Lung microvascular endothelial cell (primary cell): ENCODE measurements at places on chromosomes 6 and 20. TPM values are rescaled to one million over a fixed set of nuclear protein-coding genes. Genes with fewer than 3 reads are reported as not detected.

Gene CCN5
- total RNA-seq: not detected in 2 replicates

Gene VSX1
- not detected in 2 replicates for total RNA-seq

Gene SSTR4
- total RNA-seq: not detected in 2 replicates

Gene MCHR2
- not detected in 2 replicates for total RNA-seq

Gene FNDC11
- 0.87 and 2.6 TPM in 2 replicates for total RNA-seq

Gene BPIFA1
- not detected in 2 replicates for total RNA-seq

Gene GPLD1
- total RNA-seq: under 0.01 and 0.20 TPM in 2 replicates

Gene MYH7B
- under 0.01 TPM in 2 replicates for total RNA-seq

Gene ZNF391
- total RNA-seq: 0.20 and 0.22 TPM in 2 replicates

Gene PLCB1
- 11.8 and 12.3 TPM in 2 replicates for total RNA-seq

Gene FAM184A
- under 0.01 and 0.40 TPM in 2 replicates for total RNA-seq

Gene NRSN2
- 9.7 and 9.8 TPM in 2 replicates for total RNA-seq

Gene SNAI1
- total RNA-seq: 1.1 and 1.8 TPM in 2 replicates

Gene ARMH2
- total RNA-seq: not detected in 2 replicates

Gene TRMT11
- 7.6 and 8.9 TPM in 2 replicates for total RNA-seq

Gene LY6G5C
- total RNA-seq: 1.4 and 1.7 TPM in 2 replicates

Gene RIPOR3
- total RNA-seq: 0.20 TPM in 1 of 2 replicates, not detected in the other

Gene TAF4
- total RNA-seq: 1.3 and 2.6 TPM in 2 replicates

Gene ID4
- total RNA-seq: 0.22 and 0.60 TPM in 2 replicates

Gene CST4
- total RNA-seq: not detected in 2 replicates
